NCI-H748 treated with DMSO at 0.1 percent for 48 hours (cell line): ENCODE measurements at places on chromosomes 1 and 21.

DNA sequence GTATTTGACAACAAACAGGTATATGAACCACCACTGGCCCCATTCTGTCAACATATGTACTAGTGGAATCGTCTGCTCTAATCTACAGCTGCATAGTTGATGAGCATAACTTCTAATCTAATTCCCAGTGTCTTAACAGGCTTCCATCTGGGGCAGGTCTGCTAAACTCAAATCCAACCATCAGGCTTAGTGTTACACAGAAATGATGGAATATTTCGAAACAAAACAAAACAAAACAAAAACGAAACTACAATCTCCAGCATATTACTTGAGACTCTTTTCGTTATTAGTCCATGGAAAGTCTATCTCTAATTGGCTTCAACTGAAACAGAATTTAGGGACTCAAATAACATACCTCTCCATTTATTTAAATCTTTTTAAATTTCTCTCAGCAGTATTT lies 37.6 kb downstream of the DIPK1A start:
- DNase-seq: no peak

GRCh38 chr1:17081439-17081838 lies 27.6 kb upstream of the SDHB start:
- DNase-seq: no peak

DNA sequence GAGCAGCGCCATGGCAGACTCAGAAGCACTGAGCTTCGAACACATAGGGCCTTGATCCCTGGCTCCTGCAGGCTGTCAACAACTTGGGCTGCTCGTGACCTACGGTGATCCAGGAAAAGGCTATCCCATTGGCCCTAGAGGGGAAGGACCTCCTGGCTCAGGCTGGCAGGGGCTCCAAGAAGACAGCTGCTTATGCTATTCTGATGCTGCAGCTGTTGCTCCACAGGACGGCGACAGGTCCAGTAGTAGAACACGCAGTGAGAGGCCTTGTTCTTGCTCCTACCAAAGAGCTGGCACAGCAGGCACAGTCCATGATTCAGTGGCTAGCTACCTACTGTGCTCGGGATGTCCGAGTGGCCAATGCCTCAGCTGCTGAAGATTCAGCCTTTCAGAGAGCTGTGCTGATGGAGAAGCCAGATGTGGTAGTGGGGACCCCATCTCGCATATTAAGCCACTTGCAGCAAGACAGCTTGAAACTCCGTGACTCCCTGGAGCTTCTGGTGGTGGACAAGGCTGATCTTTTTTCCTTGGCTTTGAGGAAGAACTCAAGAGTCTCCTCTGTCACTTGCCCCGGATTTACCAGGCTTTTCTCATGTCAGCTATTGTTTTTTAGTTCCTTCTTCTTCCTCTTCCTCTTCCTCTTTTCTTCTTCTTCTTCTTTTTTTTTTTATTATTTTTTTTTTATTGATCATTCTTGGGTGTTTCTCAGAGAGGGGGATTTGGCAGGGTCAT lies 18.9 kb downstream of the ITLN2 start:
- no peak for DNase-seq

DNA sequence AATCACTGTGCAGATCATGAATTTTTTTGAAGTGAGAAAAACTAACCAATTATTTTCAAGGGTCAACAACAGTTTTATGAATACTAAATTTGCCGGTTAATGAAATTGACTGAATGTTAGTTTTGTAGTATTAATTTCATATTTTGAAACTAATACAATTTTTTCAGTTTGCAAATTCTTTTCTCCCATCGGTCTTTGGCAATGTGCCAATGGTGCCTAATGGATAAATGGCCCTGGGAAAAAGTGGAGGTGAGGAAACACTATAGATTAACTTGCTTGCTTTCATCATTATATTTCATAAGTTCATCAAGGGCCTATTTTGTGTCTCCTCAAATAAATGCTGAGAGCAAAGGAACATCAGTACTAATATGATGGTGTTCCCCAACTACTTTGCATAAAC lies 4.1 kb downstream of the C1orf141 start:
- no peak for DNase-seq

DNA sequence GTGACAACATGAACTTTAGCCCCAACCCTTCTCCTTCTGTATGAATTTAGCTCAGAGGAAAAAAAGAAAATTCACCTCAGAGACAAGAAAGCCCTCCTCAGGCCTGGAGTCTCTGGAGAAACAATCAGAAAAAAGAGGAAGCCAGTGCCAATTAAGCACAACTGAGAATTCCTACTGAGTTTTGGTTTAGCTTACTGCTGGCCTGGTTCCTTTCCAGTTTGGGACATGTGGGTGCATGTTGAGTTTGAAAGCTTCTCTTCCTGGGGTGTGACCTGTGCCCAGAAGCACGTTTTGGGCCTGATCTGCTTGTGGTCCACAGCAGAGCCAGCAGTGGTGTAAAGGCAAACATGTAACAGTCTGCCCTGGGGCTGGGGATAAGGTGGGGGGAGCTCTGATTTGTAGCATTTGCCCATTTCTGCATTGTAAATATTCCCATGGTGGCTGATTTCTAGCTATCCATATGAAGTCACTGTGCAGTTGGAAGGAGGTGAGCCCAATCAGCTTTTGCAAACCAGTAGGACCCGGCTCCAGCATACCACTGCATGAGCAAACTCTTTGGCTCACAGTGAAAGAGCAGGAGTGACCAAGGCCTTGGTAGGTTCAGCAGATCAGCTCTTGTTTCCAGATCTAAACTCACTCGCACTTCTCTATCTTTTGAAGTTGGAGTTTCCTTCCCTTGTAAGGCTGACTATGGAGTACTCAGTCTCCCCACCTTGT lies 4.7 kb upstream of the THEM5 start:
- DNase-seq: no peak

DNA sequence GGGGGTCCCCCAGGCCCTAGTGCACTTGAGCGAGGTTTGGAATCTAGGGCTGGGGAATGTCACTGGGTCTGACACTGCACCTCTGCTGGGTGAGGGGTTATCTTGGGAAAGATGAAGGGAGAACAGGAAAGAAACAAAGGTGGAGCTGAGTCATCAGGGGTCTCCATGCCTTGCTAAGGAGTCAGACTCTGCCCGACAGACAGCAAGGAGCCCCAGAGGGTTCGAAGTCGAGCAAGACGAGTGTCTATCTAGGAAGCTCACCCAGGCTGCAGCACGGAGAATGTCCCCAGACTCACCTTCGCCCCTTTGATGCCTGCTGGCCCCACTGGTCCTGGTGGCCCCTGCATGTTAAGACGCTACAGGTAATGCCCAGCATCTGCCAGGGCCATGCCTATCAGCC lies 18.0 kb downstream of the COL16A1 start:
- no peak for DNase-seq

- DNase-seq: no peak
Measured at GRCh38 chr1:51899022-51899421, 20.5 kb upstream of the NRDC start.

GRCh38 chr1:2786329-2787162 lies 14.9 kb downstream of the TTC34 start:
- DNase-seq: no peak

- DNase-seq: no peak
Measured at GRCh38 chr1:220313576-220313975, 41.3 kb upstream of the RAB3GAP2 start.

DNA sequence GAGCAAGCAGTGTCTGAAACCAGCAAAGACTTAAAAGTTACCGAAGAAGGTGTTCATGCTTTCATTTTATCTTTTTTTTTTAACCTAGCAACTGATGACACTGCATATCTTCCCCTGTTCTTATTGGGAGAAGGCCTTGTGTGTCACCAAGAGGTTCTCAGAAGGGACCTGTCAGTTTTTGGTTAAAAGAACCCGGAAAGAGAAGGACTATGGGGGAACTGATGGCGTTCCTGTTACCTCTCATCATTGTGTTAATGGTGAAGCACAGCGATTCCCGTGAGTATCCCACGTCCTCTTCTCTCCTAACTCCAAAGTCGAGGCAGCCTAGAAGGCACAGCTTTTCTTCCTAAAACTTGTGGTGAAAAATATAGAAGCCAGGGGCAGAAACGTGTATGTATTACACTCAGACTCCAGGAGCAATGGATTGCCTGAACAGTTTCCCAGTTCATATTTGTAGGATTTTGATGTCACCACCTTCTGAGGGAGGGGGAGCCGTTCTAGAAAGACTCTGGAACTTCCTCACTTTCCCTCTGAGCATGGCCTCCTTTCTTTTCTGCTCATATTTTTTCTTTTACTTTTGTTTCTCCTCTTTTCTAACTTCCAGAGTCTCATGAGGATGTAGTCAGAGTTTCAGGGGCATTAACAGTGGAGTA lies at the start of gene MR1:
TSS of gene MR1 (plus strand) at position 185 of the 653 bp plus-strand sequence. CDS start at position 210, 25 bp downstream.
- DNase-seq: no peak

- DNase-seq: peak; percentile 69
Measured at GRCh38 chr1:107965110-107965991, at the start of gene VAV3. Gene VAV3 (minus strand): TSS chr1:107965180. CDS start chr1:107964869, 311 bp downstream.

DNA sequence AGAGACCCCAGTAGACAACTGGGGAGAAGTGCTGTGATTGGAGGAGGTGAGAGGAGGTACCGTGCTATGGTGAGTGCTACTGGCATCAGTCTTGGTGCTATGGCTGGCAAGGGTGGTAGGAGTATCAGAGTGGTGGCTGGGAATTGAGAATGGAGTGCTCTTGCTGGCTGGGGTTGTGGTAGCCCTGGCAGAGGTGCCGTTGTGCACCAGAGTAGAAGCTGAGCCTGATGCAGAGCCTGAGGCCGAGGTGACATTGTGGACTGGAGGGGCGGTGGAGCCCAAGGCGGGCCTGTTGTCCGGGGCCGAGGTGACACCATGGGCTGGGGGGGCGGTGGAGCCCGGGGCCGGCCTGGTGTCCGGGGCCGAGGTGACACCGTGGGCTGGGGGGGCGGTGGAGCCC lies 14.6 kb downstream of the TRIM46 start:
- DNase-seq: no peak

DNA sequence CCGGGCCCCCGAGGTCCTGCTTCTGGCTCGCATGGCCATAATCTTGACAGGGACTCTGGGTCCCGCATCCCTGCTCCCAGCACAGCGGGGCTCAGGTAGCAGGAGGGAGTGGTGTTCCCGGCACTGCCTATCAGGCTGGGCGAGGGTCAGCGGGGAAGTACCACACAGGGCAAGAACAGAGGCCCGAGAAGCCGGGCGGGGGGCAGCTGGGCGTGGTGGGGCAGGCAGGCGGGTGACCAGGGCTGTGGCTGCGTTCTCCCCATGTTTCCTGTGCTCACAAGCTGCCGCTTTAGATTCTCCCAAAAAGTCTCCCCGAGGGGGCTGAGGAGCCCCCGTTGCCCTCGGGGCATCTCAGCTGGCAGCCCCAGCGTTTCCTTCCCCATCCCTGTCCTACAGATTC lies 18.3 kb downstream of the ATAD3B start:
- no peak for DNase-seq

- DNase-seq: no peak
Measured at GRCh38 chr1:226519135-226519534, 29.4 kb upstream of the STUM start.

DNA sequence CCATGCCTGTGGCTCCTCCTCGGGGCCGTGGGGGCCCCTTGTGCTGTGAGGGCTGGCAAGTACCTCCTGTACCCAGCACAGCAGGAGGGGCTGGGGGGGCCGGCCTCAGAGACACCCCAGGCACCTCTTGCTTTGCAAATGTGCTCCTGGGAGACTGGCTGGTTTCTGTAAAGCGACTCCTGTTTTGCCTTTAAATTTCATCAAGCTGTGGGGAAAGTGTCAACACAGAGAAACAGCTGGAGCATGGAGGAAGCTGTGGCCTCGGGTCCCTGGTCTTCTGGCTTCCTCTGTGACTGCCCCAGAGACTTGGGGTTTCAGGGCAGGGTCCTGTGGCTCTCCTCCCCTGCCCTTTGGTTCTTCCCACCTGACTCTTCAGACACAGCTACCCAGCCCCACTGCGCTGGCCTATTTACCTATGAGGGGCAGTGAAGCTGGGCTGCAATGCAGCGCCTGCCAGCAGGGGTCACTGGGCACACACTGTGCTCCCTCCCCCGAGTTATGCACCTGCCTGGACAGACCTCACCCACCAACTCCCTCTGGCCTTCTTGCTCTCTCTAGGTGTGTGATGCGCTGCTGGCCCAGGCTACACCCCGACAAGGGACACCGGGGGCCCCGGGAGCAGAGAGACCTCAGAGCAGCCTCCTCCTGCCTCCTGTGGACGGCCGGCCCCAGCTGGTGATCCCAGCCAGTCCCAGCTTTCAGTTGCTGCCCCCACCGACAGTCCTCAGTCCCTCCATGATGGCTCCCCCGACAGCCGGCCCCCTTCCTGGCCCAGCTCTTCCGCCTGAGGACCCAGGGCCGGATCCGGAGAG lies 17.6 kb upstream of the PEX10 start:
- no peak for DNase-seq

GRCh38 chr1:15262706-15263105 lies 15.7 kb downstream of the FHAD1 start:
- no peak for DNase-seq

GRCh38 chr1:156076609-156077429 lies 5.4 kb downstream of the MEX3A start:
- DNase-seq: no peak

DNA sequence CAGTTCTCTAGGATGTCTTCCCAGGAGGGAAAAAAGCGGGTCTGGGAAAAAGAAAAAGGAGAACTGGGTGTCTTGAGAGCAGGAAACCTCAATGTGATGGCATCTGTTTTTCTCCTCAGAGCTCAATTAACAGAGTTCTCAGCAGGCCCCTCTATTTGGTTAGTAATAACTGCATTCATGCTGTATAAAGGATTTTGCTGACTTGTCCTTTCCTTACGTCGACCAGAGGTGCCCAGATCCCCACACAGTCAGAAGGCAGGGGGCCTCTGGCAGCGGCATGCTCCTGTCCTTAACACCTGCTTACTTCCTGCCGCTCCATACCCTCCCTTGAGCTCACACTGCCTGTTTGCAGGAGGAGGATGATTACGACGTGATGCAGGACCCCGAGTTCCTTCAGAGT lies 12.3 kb downstream of the PSMD4 start:
- DNase-seq: no peak

DNA sequence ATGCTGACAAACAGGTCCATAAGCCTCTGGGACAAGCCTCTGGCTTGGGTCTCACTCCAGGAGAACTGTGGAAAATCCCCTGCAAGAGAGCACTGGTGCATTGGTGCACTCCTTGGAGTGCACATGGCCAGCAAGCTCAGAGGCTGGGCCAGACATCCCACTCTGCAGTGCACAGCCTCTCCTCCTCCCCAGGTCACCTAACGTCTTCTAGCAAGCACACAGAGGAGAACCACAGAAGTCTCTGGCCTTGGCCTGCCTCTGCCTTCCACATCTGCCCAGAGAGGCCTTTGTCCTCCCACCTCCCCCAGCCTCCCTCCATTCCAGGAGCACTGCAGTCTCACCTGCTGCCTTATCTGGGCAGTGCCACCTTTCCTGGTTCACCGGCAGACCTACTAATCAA lies 4.2 kb downstream of the PGLYRP3 start:
- DNase-seq: no peak

- no peak for DNase-seq
Measured at GRCh38 chr1:23424293-23425192, at the start of gene TCEA3. Gene TCEA3 (minus strand): TSS chr1:23424748. CDS start chr1:23424633, 115 bp downstream.
